Thyroid gland (tissue), 4 donors: ENCODE measurements at places on chromosomes 12 and 14.

- no peak for DNase-seq
Measured at GRCh38 chr12:87349681-87350080, 679.5 kb downstream of the C12orf50 start.

- peak; percentile 61 for DNase-seq
Measured at GRCh38 chr12:113912760-113913329, 53.3 kb downstream of the RBM19 start.

- DNase-seq = no peak
Measured at GRCh38 chr12:32257695-32258496, 141.5 kb upstream of the FGD4 start.

GRCh38 chr14:88252498-88252897 lies 70.6 kb downstream of the KCNK10 start:
- no peak for DNase-seq

DNA sequence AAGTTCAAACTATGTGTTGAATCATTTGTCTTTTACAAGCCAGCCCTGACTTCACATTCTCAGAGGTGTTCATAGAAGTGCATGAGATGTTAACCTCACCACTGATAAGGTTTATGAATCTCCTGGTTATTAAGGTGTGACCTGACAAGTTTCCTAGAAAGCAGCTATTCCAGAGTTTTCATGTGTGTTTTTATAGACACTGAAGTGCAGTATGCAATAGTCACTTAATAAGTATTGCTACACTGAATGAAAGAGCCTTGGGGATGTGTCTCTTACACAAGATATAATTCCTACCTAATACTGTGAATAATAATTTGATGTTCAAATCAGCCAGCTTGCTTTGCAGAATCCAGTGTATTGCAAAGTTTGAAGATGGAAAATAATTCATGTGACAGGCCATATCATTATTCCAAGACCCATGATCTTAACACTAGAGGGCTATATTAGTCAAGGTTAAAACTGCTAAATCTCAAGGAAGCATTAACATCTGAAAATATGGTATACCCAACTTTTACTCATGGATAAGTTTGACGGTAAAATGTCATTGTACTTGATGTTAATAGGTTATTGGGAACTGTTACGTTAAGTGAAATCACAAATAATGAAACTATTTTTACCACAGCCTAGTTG lies 13.0 kb downstream of the SLC25A3 start:
- DNase-seq = no peak

DNA sequence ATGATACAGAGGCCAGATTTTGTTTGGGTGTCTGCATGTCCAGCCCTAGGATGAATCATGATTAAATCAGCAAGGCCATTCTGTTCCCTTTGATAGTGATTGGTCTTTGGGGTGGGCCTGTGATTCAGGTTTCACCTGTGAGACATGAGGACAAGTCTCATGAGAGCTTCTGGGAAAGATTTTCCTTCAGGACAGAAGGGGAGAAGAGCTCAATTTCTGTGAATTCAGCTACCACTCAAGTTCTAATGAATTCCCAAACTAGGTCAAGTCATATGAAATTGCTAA lies 73.4 kb downstream of the ZNF664 start:
- no peak for DNase-seq

GRCh38 chr14:91911474-91912032 lies 35.9 kb downstream of the FBLN5 start:
- peak; percentile 47 for DNase-seq

GRCh38 chr14:25607192-25607591 lies 557.2 kb upstream of the STXBP6 start:
- DNase-seq = no peak

- no peak for DNase-seq
Measured at GRCh38 chr14:80946797-80947196, 5.3 kb upstream of the CEP128 start.

DNA sequence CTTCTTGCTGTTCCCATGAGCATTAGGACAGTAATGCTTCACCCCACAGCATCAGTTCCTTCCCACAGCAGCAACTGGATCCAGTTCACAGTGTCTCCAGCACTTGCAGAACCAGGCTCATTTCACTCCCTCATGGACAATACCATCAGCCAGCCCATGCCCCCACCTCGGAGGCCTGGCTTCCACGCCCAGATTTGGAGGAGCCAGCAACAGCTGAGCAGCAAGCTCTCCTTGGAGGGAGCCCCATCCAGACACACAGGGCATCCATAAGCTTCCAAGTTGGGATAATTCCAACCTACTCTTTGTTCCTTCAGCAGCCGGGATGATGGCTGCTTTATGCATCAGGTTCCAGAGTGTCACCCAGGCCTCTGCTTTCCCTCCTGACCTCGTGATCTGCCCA lies 250.0 kb downstream of the GLT1D1 start:
- no peak for DNase-seq

DNA sequence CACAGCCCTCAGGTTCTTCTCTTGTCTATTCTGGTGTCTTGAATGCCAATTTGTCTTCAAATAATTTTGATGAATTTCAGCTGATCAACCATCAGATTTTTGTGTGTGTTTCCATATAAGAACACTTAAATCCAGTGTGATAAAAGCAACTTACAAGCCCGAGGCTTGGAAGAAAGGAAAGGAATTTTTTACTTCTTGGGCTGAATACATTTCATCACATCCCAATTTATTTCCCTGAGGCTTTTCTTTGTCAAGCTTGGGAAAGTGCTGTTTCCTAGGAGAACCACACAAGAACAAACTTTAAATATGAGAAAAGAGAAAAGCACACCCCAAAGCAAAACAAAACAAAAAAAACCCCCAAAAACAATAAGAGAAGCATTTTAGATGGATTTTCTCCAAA lies 26.6 kb downstream of the GPRC5D start:
- DNase-seq = no peak

GRCh38 chr14:90900476-90901083 lies 84.3 kb upstream of the TTC7B start:
- no peak for DNase-seq

DNA sequence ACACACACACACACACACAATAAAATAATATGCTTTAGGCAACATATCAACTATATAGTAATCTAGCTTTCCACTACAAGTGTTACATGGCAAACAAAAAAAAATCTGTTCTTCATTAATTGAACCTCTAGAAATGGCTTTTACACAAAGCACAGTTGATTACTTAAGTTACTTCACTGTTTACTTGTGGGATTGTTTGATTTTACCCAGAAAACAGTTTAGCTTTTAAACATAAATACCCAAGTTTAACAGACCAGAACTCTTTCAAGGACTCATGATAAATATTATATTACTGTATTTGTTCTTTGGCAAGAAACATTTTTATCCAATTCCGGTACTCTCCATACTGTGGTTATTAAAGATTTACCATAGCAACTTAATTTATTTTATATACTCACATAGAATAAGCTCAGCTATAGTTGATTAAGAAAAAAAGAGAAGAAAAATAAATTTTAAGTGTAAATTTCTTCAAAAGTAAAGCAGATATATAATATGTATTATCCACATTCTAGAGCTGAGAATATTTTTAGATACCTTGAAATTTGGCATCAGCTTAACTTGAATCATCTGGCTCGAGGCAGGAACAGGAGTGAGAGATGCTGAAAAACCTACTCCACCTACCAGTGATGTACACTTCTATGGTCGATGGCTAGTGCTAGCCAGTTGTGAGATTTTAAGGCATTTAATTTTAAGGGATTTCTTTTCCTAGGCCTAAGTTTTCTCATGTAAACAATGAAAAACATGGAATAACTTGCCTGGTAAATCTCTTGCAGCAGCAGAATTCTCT lies 126.0 kb downstream of the BTG1 start:
- no peak for DNase-seq

DNA sequence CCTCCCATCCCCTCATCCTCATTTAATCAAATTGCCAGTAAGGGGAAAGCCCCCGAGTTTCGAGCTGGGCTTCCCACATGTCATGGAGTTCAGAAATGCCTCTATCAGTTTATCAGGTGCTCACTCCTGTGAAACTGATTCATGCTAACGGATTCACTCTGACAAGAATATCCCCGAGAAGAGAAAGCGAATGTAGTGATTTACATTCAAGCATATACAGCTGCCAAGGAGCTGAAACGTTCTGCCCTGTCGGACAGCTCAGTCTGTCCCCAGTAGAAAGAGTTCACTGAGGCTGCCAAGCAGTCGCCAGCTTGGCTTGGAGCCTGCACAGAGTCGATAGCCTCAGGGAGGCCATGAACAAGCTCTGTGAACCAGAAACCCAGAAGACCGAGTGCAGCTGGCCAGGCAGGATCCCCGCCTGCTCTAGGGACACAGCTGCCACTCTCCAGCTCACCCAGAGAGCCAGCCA lies 88.4 kb downstream of the TMCC3 start:
- DNase-seq = peak; percentile 92

- DNase-seq = peak; percentile 16
Measured at GRCh38 chr12:121582583-121583333, 1.9 kb upstream of the KDM2B start.

DNA sequence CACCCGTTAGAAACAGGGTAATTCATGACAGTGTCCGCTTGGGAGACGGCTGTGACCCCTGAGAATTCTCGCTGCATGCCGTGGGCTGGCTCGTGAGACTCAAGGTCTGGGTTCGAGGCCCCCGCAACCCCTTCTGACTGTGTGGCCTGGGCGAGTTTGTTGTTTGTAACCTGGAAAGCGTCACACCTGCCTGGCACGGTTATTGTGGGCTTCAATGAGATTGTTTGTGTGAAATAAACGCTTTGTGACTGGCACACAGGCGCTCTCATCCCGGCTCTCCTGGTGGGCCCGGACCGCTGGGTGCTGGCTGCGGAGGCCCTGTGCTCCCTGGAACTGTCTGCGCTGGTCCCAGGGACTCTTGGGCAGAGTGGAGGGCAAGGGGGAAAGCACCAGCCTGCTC lies 33.9 kb downstream of the MEG3 start:
- DNase-seq = no peak

DNA sequence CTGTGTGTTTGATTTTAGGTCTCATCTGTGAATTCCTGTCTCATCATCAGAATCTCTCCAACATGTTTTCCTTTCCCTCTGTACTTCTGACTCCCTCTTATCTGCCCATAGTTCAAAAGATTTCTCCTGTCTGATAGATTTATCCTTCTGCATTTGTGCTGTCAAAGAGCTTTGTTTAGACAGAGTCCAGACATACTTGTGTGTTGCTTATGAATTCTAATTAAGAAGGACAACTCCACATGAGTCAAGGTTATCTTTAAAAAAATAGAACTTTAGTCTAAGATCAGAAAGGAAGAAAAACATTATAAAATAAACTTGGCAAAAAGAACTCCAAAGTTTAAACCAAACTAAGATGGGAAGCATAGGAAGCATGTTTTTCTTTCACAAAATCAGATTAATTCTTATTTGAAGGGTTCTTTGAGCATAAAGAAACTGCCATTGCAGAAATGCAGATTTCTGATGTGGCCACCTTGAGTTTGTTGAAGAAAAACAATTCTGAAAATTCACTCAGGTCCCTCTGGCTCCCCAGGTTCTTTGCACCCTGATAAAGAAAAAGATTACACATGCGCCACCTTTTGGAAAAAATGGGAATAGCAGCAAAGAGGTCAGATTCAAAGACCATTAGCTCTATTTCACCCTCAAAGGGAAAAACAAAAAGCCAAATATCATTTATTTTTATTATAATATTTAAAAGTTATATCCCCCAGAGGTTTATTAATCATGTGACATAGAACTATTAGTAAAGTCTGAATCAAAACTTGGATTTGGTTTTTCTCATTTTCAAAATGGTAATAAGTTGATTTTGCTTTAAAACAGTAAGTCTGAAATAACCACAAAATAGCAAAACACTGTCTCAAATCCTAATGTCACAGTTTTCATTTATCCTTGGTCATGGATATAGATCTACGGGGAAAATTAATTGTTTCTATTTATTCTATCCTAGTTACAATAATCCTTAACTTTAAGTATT lies 143.7 kb upstream of the DCN start:
- DNase-seq = peak; percentile 44

GRCh38 chr12:83634726-83635267 lies 948.1 kb downstream of the TMTC2 start:
- DNase-seq = no peak

DNA sequence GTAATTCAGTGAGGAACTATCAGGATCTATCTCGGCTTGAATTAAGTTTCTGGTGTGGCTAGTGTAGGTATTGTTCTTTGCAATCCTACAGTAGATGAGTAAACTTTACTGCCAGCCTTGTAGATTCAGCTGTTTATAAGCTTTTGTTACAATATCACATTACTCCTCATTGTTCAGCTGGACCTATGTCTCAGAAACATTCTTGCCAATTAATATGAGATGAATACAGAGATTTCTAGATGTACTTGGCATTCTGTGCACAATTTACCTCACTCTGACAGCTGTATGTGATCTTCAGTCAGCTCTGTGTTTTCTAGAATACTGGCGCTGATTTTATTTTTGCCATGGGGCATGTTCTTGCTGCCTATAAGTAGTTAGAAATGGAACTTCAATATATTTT lies 55.7 kb downstream of the METTL25 start:
- no peak for DNase-seq

GRCh38 chr14:89315493-89316470 lies 101.3 kb downstream of the FOXN3 start:
- DNase-seq = no peak

- DNase-seq = no peak
Measured at GRCh38 chr12:99111600-99111999, 466.5 kb downstream of the APAF1 start.

DNA sequence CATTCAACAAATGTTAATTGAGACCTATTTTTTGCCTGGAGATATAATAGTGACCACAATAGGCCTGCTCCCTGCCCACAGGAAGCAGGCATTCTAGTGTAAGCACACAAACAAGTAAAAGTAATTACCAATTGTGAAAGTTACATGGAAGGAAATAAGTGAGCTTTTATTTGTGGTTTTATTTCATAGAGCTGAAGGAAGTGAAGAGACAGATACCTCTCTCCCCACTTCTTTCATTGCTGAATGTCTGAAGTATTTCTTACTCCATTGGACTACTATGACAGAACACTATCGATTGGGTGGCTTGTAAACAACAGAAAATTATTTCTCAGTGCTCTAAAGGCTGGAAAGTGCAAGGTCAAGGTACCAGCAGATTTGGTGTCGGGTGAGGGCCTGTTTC lies 183.5 kb downstream of the PRKCH start:
- DNase-seq = no peak

- no peak for DNase-seq
Measured at GRCh38 chr12:28883406-28883997, 265.6 kb upstream of the FAR2 start.

DNA sequence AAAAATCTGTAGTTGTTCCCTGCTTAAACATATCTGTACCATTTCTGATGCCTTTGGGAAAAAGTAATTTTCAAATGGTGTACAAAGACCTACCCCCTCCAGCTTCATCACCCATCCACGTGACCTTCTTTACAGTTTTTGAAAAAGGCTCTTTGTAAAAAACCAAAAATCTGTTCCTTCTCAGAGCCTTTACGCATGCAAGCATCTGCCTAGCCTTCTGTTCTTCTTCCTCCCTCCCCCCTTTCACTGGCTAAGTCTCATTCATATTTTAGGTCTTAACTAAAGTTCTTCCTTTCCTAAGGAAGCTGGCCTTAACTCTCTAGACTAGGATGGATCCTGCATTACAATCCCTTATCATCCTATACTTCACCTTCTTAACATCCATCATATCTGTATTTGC lies 10.4 kb downstream of the CAPRIN2 start:
- DNase-seq = no peak

GRCh38 chr14:70641548-70642302 lies at the start of gene TTC9:
Gene TTC9 (plus strand): TSS chr14:70641916. CDS start chr14:70642130, 214 bp downstream.
- peak; percentile 42 for DNase-seq
